ENCODE measurements at places on chromosomes 16 and 17.

DNA sequence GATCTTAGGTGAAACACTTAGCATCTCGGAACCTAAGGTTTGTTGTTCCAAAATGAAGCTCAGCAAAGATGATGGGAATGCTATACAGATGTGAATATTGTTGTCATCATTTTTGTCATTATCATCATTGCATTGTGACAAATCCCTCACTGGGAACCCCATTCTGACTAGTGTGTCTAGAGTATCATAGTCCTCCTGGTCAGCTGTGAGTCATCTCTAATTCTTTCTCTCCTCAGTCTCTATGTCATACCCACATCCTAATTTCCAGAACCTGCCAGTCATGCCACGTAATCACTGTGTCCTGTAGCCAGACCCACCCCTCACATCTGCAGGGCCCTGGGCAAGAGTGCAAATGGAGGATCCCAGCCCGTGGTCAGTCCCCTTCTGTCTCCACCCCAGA is 60.5 kb upstream of the CLEC3A start:
- no peak for DNase-seq

DNA sequence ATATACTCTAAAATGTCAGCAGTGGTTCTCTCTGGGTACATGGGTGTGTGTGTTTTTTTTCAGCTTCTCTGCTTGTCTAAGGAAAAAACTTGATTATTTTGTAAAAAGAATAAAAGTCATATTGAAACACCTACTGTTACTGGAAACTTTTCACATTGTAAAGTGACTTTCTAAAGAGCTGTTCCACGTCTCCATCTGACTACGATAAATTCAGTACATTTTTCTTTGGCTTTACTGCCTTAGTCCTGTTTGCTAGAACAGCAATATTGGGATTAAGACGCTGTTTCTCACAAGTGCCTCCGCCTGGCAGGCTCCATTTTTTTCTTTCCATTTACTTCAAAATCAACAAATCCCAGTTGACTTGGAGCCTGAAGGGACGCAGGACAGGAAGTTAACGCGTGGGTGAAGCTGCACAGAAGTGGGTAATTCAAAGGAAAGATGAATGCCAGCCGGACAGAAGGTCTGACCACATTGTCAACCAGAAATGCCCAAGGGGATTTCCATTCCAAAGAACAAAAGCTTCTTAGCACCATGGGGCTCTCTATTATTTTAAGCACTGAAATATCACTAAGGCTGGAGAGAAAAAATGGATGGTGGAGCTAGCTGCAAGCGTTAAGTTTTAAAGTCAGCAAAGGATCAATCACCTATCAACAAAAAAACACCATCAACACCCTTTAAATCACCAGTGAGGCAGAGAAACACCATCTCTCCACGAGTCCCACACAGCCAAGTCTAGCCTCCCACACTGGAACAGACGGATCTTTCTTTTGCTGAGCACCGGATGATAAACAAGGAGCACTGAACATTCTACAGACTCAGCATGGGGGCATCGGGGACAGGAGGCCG is 8.4 kb downstream of the GLOD4 start:
- no peak for DNase-seq

GRCh38 chr17:703081-703875 is 11.4 kb downstream of the VPS53 start:
- DNase-seq, result no peak

DNA sequence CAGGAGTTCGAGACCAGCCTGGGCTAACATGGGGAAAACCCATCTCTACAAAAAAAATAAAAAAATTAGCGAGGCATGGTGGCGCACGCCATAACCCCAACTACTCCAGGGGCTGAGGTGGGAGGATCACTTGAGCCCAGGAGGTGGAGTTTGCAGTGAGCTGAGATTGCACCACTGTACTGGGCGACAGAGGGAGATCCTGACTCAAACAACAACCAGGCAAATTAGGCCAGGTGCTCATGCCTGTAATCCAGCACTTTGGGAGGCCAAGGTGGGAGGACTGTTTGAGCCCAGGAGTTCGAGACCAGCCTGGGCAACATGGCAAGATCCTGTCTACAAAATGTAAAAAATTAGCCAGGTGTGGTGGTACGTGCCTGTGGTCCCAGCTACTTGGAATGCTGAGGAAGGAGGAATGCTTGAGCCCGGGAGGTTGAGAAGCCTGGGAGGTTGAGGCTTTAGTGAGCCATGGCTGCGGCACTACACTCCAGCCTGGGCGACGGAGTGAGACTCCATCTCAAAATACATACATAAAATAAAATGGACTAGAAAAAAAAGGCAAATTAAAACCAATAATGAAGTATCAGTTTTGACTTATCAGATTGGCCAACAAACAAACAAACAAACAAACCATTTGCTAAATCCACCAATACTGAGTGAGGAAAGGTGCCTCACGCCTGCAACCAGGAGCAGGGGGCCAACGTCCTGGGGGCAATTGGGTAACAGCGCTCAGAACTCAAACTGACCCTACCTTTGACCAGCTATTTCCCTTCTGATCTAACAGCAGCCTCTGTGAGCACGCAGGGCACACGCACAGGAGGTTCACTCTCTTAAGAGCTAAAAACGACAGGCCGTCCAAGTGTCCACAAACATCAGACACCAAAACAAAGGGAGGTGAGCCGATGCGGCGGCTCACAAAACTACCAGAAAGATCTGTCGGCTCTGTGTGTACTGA is 19.4 kb upstream of the FASN start:
- DNase-seq, result no peak

DNA sequence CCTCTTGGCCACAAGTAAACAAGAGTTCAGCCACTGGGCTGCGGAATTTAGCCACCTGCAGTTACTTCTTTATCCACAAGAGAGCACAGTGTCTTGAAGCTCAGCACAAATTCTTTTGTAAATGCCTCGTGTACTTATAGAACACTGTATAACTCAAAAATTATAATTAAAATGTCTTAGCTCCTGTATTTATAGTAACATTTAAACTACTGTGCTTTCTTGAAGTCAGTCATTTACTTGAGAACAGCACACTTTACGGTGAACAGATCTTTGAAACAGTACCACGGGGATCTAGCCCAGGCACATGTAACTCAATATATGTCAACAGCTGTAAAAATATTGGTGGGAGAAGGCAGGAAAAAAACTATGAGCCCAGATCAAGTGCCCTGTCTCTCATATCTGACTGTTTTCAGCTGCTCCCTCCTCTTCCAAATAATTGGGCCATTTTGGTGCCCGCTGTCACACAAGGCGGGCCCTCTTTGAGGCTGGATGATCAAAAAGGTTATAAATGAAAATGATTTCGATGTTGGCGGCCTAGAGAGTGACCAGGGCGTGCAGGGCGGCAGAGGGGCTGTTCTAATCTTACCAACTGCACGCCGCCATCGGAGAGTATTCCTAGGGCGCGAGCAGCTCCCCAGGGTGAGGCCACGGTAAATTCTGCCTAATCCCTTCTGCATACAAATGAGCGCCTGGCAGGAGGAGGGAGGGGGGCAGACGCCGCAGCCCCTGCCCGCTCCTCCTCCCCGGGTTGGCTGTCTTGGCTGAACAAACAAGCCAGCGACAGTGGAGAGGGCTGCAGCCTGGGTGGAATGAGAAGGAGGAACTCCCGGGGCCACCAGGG is 183.2 kb downstream of the C16orf78 start:
- no peak for DNase-seq

DNA sequence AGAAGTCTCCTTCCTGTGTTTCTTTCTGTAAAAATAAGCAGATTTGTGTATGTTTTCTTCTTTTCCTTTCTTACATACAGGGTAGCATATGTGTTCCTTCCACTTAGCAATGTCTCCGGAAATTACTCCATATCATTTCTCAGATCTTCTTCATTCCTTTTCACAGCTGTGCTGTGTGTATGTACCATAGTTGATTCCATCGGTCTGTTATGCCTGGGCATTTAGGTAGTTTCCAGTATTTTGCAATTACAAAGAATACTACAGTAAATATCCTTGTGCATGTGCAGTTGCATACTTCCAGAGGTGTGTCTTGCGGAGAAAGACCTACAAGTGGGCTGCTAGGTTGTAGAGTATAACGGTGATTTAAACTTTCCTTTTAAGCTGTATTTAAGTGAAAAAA is 69.8 kb downstream of the CLEC16A start:
- DNase-seq, result no peak

DNA sequence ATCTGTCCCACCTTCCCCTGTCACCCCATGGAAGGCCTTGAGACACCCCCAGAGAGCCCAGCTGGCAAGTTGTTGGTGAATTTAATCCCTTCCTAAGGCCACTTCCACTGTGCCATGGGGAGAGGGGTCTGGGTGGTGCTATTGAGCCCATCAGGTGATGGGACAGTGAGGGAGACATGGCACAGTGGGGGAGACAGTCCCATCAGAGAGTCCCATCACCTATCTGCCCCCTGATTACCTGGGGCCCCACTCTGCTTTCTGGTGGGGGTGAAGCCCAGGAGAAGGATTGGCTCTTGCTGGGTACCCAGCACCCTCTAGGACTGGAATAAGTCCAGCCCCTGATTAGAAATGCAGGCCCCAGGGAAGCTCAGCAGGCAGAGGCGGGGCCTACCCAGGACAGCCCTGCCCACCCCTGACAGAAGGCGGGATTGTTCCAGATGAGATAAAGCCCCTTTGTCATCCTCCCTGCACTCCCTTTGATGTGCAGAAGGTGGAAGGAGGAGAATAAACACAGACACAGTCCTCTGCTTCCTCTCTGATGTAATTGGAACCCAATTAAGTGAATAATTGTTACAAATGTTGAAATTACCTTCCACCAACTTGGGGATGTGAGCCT is 18.9 kb downstream of the TMEM132E start:
- DNase-seq, result no peak

DNA sequence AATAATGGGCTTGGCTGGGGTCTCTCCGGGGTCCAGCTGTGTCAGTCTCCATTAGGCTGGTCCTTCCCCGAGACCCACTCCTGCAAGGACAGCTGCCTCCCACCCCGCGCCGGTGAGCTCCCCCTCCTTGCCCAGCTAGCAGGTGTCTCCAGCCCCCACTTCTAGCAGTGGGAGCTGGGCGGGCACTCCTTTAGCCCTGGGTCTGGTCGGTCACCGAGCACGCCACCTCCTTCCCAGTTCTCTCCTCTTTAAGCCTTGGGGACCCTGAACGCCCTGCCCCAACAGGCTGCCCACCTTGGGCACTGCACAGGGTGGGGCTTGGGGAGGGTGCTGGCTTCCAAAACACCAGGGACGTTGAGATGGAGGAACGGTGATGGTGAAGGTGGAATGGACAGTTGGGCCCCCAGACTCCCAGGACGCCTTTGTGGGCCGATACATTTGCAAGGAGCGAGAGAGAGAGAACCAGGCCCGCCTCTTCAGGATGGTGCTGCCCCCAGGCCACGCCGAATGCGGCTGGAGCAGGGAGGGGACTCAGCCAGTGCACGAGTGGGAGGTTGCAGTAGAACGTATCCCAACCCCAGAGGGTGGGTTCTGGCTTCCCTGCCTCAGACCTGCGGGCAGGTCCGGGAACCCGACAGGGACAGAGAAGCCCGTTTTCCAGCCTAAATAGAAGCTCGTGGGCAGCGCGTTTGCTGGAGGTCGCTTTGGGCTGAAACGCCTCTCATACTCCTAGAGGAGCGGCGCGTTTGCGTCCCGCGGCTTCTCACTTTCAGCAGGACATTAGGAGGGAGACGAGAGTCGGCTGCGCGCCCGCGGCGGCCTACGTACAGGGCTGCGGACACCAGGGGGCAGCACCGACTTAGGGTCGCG is 10.7 kb downstream of the TBX2 start:
- no peak for DNase-seq

GRCh38 chr16:80377096-80377956 is 163.5 kb upstream of the DYNLRB2 start:
- no peak for DNase-seq

- no peak for DNase-seq
Measured at GRCh38 chr17:61756561-61756960, 106.8 kb downstream of the BRIP1 start.

- no peak for DNase-seq
Measured at GRCh38 chr17:16443511-16444257, 28.3 kb downstream of the TRPV2 start.

GRCh38 chr17:80768936-80769335 is 222.7 kb upstream of the CHMP6 start:
- DNase-seq, result no peak

DNA sequence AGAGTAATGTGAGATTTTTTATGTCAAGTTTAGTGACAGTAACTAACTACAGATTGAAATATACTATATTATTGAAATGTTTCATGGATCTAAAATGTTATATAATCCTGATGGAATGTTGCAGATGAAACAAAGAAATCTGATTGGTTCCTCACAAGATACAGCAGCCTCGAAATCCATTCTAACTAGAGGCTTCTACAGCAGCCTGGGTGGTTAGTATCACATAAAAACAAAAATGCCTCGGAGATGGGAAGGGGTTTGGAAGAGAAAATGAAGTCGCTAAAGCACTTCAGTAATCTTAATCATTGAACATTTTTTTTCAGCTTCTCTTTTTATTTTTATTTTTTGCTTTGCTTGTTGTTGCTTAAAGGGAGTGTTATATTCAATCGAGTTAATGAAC is 75.2 kb downstream of the TANC2 start:
- no peak for DNase-seq

- no peak for DNase-seq
Measured at GRCh38 chr16:9647981-9648701, 534.1 kb downstream of the GRIN2A start.

DNA sequence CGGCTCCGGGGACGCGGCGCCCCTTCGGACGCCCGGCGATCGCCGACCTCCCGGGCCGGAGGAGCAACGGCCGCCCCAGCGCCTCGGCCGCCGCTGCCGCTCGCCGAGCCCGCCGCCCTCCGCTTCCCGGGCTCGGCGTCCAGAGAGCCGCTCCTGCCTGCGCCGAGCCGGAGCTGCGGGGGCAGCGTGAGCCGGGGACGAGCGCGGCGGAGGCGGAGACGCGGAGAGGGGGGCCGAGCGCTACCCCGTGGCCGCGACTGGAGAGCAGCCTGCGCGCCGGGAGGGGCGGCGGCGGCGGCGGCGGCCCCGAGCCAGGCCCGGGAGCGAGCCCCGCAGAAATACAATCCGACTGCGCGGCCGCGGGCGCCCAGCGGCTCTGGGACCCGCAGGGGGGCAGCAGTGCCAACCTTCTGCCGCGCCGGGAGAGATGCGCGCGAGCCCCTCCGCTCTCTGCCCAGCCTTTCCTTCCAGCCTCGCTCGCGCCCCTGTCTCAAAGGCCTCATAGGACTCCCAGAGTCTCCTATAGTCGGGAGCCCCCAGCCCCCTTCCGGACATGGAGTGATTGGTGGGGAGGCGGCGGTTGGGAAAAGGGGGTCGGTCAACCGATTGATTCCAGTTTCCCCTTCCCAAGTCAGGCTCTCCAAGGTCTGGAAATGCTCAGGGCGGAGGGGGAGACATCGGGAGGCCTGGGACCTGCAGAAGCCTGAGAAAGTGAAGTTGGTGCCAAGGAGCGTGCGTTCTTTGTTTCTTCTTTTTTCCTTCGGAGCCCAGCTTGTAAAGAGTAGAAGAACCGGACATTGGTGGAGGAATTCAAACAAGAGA is 1.0 kb upstream of the SDK2 start:
- DNase-seq, result peak; percentile 32

- no peak for DNase-seq
Measured at GRCh38 chr16:82016263-82016662, 5.0 kb upstream of the SDR42E1 start.

- no peak for DNase-seq
Measured at GRCh38 chr17:57938061-57938502, 17.1 kb downstream of the CUEDC1 start.

GRCh38 chr17:7315570-7316235 is 543 bp upstream of the GPS2 start:
- DNase-seq, result no peak

GRCh38 chr17:75603123-75603522 is 15.5 kb downstream of the MYO15B start:
- no peak for DNase-seq

Measured in GDM1 (cell line).